ENCODE measurements at places on chromosomes 3 and 15.

GRCh38 chr15:50353251-50353974 is 1.6 kb downstream of the GABPB1 start:
- no peak for DNase-seq

DNA sequence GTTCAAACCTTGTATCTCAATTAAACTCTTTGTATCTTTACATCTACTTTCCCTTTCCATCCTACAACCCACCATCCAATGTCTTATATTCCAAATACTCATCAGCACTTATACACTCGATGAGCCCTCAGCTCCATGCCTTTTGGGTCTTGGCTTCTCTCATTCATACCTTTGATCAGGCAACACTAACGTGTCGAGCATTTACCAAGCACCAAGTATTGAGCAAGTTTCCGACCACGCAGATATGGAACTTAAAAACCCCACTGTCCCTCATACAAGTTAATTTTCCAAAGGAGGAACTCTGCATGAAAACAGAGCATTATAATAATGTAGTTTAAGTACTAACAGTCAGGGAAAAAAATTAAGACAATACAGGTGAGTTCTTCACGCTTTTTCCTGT is 102.8 kb downstream of the IL1RAP start:
- no peak for DNase-seq

DNA sequence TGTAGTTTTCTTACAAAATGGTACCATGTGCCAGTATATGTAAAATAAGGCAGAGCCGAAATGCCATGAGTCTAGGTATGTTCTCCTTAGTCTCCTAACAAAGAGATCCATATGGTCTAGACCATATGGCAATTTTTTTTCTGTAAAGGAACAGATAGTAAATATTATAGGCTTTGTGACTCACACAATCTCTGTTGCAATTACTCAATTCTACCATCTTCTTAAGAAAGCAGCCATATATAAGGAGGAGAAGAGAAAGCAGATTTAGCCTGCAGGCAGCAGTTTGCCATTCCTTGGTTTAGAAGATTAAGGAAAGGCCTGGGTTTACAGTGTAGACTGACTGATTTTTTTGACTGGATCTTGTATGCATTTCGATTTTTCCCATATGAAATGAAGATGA is 16.3 kb upstream of the BBX start:
- no peak for DNase-seq

GRCh38 chr15:97892167-97892938 is 68.2 kb upstream of the ARRDC4 start:
- DNase-seq = no peak

DNA sequence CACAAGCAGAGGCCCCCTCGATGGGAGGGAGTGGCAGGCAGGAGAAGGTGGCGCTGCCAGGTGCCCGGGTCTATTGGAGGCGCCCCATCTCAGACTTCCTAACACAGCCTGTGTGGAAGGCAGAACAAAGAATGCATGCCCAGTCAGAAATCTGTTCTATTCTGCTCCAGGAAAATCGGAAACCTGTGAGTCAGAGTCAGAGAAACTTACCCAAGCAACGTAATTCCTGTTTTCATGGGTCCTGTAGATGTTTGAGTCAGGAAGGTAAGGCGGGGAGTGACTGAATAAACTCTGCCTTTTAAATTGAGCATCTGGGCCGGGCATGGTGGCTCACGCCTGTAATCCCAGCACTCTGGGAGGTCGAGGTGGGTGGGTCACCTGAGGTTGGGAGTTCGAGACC is 13.7 kb downstream of the MAP6D1 start:
- DNase-seq = no peak

GRCh38 chr3:149626671-149627070 is 31.2 kb downstream of the WWTR1 start:
- no peak for DNase-seq

DNA sequence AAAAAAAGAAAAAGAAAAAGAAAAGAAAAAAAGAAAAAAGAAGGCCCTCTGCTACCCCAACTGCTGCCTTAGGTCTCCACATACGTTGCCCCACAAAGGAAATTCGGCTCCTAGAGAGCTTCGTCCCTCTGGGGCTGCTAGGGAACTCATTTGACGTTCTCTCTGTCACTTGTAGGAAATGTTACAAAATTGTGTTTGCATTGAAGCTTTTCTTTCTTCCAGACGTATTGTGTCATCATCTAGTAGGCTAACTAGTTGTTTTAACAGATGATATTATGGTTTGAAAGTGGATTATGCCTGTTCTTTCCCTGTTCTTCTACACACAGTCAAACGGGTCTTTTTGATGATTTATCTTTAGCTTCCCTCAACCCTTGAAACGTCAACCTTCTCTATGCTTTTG is 125.3 kb downstream of the BDH1 start:
- DNase-seq = no peak
